ENCODE measurements at places on chromosomes 16 and 17.

DNA sequence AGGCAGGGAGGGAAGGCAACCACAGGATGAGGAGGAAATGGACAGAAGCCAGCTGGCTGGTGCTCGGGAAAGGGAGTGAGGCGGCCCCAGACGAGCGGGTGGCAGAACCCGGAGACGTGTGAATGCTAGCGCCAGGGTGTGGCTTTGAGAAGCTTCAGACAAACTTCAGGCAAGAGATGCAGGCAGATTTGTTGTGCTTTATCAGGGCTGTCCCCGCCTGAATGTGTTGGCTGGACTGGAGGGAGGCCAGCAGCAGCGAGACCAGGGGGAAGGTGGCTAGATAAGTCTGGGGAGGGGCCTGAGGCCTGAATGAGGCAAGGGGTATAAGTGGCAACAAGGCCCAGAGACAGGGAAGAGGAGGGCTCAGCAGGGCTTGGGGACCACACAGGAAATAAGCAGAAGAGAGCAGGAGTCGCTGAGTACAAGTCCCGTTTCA, 22.0 kb downstream of the CAMKK1 start:
- no peak for DNase-seq

GRCh38 chr17:13851889-13852288, 217.4 kb upstream of the COX10 start:
- no peak for DNase-seq

DNA sequence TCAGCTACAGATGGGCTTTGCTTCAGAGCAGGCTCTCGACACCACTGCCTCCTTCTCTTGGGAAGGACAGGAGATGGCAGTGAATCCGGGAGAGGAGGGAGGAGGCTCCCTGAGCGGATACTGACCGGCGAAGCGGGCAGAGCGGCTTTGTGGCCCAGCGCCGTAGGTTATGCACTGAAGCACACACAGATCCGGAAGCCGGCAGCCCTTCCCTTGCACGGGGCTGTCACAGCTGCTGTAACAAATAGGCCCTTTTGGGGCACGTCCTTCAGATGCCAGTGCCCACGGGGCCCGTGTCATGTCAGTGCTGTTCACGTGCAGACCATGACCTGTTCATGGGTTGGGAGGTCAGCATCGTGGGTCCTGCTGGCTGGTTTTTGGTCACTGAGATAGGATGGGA, 144.7 kb upstream of the CHMP6 start:
- DNase-seq: no peak

GRCh38 chr16:49351096-49351487, 22.5 kb upstream of the C16orf78 start:
- DNase-seq: no peak

DNA sequence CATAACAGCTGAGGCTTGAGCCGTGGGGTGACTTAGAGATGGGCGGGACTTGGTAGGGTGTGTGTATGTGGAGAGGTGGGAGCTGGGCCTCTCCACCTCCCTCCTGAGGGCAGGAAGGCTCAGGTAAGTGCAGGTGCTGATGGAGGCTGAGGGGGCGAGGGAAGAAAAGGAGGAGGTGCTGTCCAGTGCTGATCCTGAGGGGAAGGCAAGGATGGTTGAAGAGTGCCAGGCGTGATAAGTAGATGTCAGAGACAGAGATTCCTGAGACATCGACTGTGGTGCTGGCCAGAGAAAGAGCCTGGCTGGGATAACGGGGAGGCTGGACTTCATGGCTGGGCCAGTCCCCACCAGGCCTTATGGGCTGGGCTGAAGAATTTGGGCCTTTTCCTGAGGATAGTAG, 159.1 kb downstream of the SDK2 start:
- DNase-seq: no peak

DNA sequence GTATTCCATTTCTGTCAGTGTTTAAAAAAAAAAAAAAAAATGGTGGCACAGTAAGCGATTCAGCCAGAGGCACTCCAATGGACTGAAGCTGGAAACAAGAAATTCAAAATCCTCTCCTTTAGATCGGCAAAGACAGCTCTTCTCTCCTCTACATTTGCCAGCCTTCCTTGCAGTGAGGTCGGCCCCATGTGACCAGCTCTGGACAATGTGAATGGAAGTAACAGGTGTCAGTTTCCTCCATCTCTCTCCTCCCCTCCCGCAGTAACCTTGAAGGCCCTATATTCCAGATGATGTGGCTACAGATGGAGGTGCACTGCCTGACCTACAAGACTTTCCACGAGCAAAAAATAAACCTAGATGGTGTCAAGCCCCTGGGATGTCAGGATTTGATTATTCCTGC, 15.0 kb downstream of the CUEDC1 start:
- no peak for DNase-seq

DNA sequence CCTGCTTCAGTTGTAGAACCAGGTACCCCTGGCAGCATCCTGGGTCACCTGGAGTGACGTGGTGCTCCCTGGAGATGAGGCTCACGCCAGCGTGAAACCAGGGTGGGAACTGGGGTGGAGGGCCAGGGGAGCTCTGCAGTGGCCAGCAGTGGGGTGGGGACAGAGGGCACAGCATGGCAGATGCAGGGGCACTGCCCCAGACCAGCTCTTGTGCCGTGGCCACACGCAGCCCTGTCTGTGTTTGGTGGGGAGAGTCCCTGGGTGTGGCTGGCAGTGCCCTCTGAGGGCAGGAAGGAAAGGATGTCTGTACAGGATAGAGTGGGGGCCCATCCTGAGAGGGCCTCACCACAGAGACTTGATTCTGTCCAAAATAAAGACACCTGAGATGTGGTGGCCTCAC, 24.5 kb downstream of the ZNF750 start:
- no peak for DNase-seq

GRCh38 chr17:19867329-19868078, at the start of gene ULK2:
ULK2 (minus strand) TSS chr17:19867936; CDS start chr17:19867417, 519 bp downstream.
- DNase-seq: peak; percentile 27

DNA sequence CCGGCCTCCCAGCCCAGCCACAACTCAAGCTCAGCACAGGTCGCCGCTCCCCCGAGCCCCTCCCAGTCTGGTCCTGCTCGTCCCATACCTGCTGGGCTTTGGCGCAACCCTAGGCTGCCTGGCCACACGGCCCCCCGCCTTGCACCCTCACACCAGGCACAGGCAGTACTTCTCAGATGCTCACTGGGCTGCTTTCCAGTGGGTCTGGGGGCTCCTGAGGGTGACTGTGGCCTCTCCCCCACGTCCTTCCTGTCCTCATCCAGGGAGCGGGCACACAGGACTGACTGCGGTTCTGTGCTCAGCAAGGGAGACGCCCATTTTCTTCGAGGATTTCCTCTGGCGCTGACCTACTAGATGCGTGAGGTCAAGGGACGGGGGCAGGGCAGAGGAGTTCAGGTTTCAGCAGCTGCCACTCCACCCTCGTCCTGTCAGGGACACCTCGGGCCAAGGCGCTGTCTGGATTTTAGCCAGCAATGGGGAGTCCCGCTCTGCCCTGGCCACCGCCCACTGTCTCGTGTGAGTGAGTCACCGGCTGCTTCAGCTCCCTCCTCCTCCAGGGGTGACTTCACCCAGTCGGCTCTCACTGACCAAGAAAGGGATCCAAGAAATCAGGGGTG, 115.8 kb downstream of the NPIPB11 start:
- no peak for DNase-seq

- DNase-seq: no peak
Measured at GRCh38 chr17:4850246-4850645, 17.1 kb downstream of the MINK1 start.

GRCh38 chr17:59311051-59311468, 20.4 kb upstream of the YPEL2 start:
- no peak for DNase-seq

GRCh38 chr17:12386225-12386624, 279.5 kb upstream of the MYOCD start:
- peak; percentile 61 for DNase-seq

DNA sequence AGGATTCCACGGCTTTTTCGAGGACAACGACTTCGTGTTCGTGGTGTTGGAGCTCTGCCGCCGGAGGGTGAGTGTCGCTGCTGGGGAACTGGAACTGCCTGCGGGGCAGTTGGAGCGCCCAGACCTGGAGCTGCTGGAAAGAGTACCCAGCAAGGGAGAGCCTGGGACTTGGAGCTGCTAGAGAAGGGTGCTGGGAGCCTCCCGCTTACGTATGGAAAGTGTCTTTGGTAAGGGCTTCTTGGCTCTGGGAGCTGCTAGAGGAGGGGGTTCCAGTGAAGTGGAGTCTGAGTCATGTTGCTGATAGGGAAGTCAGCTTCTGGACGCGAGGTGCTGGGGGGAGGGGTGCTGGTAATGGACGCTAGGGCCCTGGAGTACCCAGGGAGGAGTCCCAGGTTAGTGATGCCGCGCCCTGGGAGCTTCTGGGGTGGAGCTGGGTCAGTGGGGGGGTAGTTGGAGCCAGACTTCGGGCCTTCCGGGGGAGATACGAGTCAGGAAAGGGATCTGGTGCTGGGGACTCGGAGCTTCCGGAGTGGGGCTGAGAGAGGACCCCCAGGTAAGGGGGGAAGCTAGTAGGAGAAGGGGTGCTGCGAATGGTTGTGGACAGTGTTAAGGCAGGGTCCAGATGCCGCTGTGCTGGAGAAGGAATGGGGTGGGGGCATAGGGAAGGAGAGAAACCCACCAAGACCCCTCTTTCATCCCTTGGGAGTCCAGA, 741 bp downstream of the PLK1 start:
- no peak for DNase-seq

GRCh38 chr17:19371259-19372010, 6.9 kb upstream of the MAPK7 start:
- DNase-seq: no peak

GRCh38 chr17:40072040-40072734, 9.4 kb downstream of the THRA start:
- no peak for DNase-seq

- no peak for DNase-seq
Measured at GRCh38 chr16:30904114-30904780, 7.8 kb downstream of the CTF1 start.

- DNase-seq: peak; percentile 33
Measured at GRCh38 chr17:45385331-45385997, 47.2 kb downstream of the ARHGAP27 start.
